ENCODE measurements at places on chromosomes 3 and 15.
A peak's percentile ranks its signal among the peaks of the same experiment; 100 is the strongest.

- no peak for DNase-seq
Observed at GRCh38 chr3:36457667-36458066, 77.4 kb downstream of the STAC start.

- DNase-seq: no peak
Observed at GRCh38 chr3:125137358-125138033, 75.1 kb downstream of the SLC12A8 start.

- no peak for DNase-seq
Observed at GRCh38 chr3:134065252-134066157, 35.8 kb upstream of the SLCO2A1 start.

DNA sequence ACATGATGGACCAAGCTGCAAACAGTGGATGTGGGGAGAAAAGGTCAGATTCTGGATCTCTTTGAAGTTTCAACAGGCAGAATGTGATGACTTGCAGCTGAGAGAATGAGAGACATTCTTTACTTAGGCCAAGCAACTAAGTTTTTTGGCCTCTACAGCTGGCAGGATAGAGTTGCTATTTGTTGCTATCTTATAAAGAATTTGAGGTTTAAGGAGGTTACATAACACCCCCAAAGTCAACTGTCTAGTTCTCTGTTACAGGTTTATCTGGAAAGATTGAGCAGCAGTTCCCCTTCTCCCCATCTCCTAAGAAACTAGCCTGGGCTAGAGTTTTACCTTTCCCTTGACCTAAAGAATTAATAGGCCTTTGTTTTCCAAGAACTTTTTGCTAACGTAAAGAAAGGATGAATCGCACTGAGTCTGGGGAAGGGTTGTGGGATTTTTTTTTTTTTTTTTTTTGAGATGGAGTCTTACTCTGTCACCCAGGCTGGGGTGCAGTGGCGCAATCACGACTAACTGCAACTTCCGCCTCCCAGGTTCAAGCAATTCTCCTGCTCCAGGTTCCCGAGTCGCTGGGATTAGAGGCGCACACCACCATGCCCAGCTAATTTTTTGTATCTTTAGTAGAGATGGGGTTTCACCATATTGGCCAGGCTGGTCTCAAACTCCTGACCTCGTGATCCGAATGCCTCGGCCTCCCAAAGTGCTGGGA lies 26.6 kb upstream of the SLMAP start:
- DNase-seq: no peak

DNA sequence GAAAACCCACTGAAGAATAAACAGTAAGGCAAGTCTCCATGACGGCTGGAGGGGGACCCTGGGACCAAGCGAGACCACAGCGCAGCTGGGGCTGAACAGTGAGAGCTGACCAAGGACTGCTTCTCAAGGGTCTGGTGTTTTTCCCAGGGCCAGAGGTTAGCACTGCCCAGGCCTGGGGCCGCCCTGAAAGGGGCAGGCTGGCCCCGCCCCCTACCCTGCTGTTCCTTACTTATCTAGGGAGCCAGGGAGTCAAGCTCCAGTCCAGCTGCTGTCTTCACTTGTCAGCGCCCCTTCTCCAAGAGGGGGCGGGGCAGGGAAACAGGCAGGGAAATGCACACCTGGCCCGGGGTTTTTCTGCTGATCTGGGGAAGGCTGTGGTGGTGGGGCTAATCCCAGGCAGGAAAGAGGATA lies 51.6 kb upstream of the HACD2 start:
- DNase-seq: no peak

DNA sequence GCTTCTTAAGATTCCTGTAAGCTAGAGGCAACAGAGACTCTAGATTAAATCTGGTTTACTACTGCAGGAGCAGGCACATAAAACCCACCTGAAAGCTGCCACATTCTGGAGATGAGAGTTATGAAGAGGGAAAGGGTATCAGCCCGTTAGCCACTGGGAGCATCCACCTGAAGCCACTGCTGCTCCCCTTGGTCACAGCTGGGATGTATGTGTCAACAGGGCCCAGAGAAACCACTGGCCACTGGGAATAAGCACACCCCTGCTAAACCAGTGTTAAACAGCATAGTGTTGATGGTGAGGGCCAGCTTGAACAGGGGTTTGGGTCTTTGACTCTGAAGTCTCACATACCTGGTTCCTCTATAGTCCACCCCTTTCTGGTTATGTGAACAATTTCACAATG lies 10.9 kb downstream of the SLCO2A1 start:
- DNase-seq: no peak

DNA sequence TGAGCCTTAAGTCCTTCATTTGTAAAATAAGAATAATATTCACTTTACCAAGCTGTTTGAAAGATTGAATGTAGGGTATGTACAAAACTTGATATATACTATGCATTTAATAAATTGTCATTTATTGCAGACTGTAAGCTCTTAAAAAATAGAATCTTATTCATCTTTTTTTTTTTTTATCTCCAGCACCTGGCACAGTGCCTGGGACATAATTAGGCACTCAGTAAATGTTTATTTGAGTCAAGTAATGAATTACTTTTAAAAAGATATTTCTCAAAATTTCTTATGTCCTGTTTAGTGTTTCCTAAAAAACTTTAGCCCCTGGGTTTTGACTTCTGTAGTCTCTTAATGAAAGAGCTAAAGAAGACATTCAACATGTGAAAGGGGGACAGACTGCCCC lies 71.7 kb downstream of the TOP2B start:
- DNase-seq: no peak

DNA sequence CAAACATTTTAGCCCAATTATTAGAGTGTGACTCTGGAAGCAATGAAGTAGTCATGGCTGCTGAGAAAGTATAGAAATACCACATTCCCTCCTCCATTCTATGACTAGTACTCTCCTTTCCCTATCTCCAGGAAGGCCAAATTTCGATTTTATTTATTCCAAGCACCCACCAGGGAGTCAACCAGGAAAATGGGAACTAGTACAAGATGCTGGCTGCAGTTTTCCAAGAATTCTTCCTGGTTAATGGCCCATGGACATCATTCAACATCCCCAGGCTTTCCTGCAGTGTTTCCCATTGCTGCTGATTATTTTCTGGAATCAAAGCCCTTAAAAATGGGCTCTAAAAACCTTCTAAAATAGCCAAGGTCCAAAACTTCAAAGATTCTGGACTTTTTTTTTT lies 247.9 kb upstream of the STT3B start:
- no peak for DNase-seq

GRCh38 chr3:160474416-160474838 lies 24.8 kb upstream of the TRIM59 start:
- no peak for DNase-seq

- DNase-seq: no peak
Observed at GRCh38 chr15:67110958-67111864, 45.8 kb downstream of the SMAD3 start.

- no peak for DNase-seq
Observed at GRCh38 chr3:197801891-197802778, 11.1 kb downstream of the LRCH3 start.

- no peak for DNase-seq
Observed at GRCh38 chr15:101775136-101775535, 28.2 kb upstream of the OR4F6 start.

DNA sequence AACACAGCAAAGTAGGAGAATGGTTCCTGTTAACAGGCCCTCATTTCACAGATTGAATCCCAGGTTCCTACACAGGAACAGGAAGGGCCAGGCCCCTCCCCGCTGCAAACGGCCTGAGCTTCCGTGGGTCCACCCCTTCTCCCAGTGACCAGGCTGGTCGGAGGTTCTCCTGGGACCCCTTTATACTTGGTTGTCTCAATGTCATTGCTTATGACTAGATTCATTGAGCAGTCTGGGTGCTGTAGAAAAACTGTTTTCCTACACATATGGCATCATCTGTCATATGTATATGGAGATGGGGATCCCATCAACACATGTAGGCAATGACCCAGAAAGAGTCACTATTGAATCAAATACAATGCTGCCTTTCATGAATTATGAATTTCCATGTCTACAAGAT lies 3.8 kb downstream of the C3orf85 start:
- no peak for DNase-seq

DNA sequence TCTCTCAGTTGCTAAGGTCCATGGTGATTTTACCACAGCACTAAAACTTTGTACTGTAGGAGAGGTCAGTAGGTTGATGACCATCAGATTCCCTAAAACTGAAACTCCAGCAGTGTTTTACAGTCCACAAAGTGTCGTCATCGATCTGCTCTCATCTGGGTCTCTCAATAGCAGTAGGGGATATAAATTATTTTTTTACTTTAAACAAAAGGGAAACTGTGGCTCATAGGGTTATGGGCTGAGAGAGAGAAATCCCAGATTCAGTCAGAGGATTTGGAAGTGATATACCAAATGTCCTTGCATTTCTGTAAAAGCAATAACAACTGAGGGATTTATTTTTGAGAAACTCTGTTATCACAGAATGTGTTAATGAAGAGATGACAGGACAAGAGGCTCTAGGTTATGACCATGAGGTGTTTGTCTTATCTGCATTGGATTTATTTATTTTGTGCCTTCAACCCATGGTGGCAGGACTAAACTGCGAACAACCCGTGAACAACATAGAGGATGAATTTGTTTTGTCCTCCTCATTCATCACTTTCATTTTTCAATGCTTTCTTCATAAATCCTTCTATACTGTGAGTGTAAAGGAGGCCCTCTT lies 869.7 kb downstream of the OTOL1 start:
- no peak for DNase-seq

DNA sequence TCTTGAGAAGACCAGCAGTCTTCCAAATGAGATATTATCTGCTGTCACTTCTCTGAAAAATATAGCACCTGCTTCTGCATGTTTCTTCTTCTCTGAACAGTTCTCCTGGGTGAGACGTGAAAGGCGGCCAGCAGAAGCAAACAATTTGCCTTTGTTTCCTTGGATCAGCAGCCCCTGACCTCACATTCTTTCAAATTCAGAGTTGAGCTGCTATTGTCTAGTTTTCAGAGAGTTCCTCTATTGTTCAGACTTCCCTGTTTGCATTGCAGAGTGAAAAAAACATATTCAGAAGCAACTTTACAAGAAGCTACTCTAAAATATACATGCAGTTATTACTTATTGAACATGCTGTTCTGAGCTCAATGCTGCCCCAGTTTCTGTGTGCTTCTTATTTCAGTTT lies 653.6 kb downstream of the NAALADL2 start:
- DNase-seq: no peak

GRCh38 chr15:41942886-41943285 lies 29.5 kb downstream of the EHD4 start:
- no peak for DNase-seq

- DNase-seq: no peak
Observed at GRCh38 chr3:113630956-113631542, 65.4 kb downstream of the USF3 start.

- DNase-seq: no peak
Observed at GRCh38 chr3:172629470-172629869, 81.4 kb downstream of the NCEH1 start.

DNA sequence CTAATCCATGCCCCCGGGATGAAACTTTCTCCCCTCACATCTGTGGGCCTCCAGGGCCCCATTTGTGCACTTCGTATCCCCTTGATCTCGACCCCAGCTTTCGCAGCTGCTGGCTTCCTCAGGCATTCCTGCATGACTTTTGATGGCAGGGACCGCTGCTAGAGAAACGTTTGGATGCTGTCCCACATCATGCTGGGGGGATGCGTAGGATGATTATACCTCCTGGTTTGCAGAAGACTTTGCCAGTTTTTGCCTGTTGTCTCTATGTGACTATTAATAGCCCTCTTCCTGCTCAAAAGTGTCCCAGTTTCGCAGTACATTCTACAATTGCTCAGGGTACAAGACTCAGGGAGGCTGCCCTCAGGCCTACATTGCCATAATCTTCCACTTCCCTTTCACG lies 10.4 kb upstream of the KCNAB1 start:
- no peak for DNase-seq

- DNase-seq: no peak
Observed at GRCh38 chr15:22960556-22960955, 19.6 kb downstream of the CYFIP1 start.

- DNase-seq: no peak
Observed at GRCh38 chr3:48039487-48040190, 23.4 kb upstream of the MAP4 start.

- no peak for DNase-seq
Observed at GRCh38 chr3:178260887-178261565, 275.2 kb upstream of the KCNMB2 start.

DNA sequence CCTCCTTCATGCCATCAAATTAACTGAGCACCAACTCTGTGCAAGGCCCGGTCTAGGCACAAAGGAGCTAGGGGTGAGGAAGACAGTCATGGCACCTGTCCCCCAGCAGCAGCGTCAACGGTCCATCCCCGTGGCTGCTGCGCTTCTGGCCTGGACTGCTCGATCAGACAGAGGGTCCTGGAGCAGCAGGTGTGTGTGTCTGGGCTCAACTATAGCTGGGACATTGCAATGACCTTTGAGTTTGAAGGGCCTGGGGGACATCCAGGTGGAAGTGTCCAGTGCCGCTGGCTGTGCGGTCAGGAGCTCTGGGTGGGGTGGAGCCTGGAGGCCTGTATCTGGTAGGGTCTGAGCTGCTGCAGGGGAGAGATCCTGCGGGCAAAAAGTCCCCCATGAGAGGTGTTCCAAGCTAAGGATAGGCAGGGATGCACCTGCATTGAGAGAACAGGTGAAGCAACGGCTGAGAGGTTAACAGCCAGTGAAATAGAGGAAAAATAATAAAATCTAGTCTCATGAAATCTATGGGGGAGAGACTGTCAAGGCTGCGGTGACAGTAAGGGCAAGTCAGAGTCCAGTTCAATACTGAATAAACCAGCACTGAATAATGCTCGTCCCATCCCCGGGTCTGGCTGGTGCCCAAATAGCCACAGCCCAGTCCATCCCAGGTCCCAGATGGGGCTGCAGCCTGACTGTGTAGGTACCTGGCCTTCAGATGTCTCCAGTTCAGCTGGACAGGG lies 25.4 kb upstream of the SLC41A3 start:
- DNase-seq: no peak

DNA sequence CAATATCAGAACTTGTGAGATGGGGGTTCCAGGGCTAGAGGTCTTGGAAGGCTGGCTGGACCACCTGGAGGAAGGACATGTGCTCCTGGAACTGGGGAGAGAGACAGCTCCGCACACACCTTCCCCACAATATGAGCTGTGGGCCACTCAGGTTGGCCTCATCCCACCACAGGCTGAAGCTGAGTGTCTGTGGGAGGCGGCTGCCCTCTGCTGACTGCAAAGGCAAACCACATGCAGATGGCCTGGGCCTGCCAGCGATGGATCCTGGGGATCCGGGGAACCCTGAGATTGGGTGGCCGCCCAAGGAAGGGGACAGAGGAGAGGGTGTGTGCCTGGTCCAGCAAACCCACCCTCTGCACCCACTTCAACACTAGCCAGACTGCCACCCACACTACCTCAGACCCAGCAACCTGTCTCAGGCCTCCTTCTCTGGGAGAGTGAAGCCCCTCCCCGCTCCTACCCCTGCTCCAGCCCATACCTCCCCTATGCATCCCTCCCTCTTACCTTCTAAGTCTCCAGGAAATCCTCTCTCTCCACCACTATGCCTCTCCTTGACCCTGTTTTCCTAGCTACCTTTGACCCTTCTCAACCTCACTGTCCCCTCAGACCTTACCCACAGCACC lies 44.8 kb downstream of the CYP11A1 start:
- DNase-seq: peak; percentile 25

- no peak for DNase-seq
Observed at GRCh38 chr15:100734586-100734985, 132.2 kb downstream of the ASB7 start.

GRCh38 chr15:42544853-42545629 lies 3.6 kb downstream of the LRRC57 start:
- no peak for DNase-seq
